ENCODE measurements at places on chromosomes 7 and 10.

- DNase-seq, result no peak
Observed at GRCh38 chr10:112126901-112127300, 56.7 kb downstream of the GPAM start.

DNA sequence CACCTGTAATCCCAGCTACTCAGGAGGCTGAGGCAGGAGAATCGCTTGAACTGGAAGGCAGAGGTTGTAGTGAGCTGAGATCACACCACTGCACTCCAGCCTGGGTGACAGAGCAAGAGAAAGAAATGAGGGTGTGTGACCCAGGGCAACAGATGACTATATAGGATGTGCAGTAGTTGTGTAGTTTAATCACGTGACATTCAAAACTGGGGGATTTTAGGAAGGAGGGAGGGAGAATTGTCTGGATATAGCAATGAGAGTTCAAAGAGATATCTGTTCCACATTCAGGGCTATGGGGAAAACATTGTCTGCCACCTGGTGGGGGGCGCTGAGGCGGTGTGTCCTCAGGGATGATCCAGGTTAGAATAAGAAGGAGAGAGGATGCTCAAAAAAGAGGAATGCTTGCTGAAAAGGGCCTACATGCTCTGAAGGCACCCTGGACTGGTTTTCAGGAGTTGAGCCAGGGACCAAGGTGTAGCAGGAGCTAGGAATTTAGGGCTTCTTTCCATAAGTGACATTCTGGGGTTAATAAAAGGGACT is 7.8 kb upstream of the ZYX start:
- no peak for DNase-seq

DNA sequence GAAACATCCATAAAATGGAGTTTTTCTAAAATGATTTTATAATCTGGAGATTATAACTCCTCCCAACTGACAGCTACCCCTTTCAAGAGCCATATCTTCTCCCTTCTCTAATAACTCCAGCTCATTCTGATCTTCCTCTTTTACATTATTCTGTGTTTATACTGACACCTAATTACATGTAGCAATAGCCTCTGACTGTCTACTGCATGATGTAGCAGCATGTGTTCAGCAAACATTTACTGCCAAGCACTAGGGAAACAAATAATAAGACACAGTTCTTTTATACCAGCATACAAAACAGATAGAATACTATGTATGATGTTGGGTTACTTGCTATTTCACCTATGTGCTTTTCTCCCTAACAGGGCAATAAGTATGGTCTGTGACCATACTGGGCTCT is 20.7 kb downstream of the RBM28 start:
- no peak for DNase-seq

DNA sequence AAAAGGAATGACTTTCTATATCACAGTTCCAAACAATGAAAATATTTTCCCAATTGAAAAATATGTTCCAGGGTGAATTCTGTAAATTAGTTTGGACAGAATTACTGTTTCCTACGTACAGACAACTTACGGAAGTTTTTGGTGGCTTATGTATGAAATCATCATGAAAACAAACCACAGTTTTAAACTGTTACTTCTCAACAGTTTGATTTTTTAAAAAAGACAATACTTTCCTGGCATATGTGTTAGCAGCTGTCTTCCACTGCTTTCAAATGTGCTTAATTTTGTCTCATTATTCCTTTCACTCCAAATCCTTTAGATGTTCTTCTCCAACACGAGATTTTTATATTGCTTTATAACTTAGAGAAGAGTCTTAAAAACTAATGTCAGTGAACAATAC is 56.2 kb downstream of the SEMA3A start:
- no peak for DNase-seq

DNA sequence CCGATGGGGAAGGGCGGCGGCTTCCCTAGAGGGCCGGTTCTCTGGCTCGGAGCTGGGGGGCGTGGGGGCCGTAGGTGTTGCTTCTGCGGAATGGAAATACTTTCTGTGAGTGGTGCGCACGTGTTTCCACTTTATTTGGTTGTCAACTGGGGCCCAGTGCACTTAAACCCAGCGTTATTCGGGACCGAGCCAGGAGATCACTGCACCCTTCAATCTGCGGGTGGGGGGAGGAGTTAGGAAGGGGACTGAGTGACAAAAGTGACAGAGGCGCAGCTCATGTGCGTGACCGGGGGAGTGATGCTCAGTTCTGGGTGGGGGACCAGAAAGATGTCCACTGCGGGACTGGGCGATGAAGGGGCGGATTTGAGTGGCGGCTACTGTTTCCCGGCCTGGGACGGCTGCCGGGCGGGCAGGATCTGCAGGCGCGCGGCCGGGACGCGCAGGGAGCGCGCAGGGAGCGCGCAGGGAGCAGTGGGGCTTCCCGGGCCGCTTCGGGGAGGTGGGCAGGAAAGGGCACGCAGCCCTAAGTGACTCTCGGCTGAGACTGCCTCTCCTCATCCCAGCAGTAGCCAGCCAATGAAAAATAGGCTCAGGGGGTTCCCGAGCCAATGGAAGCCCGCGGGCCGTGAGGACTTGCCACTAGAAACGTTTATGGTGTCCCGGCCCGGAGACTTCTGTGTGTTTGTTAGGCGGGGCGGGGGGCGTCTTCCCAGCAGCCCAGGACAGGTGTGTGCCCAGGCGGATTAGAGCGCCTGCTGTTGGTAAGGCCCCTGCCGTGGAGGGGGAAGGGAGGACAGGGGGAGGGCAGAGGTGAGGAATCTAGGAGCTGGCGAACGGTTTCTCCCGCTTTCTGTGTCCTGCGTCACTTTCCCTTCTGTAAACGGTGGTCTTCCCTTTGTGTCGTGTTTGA is 54.3 kb upstream of the KDM7A start:
- DNase-seq, result peak; percentile 52

DNA sequence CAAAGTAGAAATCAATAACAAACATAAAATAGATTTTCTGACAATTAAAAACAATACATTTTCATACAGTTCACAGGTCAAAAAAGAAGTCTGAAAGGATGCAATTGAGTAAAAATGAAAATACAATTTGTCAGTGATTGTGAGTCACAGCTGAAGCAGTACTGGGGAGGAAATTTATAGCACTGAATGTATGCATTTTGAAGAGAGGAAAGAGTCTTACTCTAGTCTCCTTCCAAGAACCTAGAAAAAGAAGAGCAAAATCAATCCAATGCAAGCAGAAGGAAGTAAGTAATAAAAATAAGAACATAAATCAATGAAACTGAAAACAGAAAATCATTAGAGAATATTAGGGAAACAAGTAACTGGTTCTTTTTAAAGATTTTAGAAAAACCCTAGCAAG is 507.2 kb upstream of the IGFBP3 start:
- no peak for DNase-seq

- DNase-seq, result no peak
Observed at GRCh38 chr10:79939969-79940368, 8.9 kb downstream of the SFTPD start.

- DNase-seq, result no peak
Observed at GRCh38 chr7:36035186-36035585, 117.9 kb upstream of the EEPD1 start.

DNA sequence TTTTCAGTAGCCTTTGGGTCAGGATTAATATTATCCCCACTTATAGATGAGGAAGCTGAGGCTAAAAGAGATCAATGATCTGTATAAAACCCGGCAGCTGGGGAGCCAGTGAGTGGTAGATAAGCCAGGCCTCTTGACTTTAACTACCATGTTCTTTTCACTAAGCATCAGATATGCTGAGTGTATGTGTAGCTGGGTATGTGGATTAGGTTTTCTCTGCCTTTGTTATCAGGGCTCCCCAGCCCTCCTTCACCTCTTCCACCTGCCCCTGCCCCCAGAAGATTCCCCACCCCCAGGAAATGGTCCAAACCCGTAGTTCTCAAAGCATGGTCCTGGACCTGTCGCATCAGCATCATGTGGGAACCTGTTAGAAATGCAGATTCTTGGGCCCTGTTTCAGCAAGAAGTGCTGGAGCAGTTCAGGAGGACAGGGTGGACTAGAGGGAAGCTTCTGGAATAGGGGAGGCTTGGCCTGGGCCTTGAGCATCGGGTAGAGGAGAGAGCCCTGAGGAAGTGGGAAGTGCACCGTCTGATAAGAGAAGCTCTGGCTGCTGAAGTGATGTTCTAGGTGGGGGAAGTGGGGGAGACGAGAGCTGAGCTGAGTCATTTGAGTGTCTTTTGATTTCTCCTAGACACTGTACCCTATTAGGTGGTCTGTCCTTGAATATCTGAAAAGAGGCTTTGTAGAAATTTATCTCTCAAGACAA is 101.3 kb downstream of the HIF1AN start:
- no peak for DNase-seq

DNA sequence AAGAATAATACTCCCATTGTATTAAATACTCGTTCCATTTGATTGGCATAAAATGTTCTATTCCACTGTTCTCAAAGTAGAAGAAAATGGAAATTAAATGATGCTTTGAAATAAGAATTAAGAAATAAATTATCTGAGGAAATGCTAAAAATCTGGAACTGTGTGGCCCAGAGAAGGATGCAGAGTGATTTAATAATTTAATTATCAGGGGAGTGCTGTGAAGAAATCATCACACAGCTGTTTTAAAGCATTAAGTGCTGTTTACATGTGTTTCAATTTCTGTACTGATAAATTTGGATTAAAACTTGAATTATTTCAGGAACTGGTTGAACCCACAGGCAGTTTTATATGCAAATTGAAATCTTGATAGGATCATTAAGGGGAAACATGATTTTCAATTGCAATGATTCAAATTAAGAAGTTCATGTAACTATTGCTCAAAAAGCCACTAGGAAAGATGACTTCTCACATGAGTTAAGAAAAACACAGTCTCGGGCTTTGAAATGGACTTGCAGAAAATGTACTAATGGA is 56.3 kb downstream of the COL28A1 start:
- no peak for DNase-seq

- DNase-seq, result no peak
Observed at GRCh38 chr10:132458071-132458585, 61.1 kb downstream of the PWWP2B start.

GRCh38 chr7:155870334-155871180 is 58.3 kb upstream of the SHH start:
- DNase-seq, result no peak

DNA sequence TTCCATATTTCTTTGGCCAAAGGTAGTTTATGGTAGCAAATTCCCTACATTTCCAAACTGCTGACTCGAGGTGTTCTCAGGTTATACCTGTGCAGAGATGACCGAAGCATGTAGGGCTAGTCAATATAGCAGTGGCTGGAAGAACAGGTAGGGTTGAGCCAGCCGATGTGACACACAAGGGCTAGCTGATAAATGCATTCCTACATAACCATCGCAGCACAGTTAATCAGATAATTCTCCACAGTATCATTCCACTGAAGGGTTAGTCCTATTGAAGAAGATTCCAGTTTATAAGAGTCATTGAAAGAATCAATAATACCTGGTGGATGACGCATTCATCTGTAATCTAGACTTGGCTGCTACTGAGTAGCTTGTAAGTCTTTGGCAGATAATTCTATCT is 220.0 kb downstream of the KIF20B start:
- no peak for DNase-seq

GRCh38 chr7:134938141-134938540 is 48.2 kb upstream of the AGBL3 start:
- no peak for DNase-seq

DNA sequence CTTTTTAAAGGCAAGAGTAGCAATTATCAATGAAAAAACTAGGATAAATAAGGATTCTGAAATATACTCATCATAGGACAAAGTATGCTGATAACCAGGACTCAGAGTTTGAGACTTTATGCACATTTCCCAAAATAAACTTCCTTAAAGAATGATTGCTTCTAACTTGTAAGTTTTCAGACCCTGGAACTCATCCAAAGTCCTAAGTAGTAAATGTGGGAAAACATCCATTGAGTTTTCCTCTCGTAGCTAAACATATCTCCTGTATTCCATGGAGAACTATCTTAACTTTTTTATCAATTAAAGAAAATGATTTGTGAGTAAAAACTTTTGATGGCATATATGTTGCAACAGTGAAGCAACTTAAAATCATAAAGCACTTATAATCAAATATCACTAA is 285.2 kb upstream of the KLF6 start:
- no peak for DNase-seq

GRCh38 chr10:21969326-21970287 is 33.9 kb downstream of the DNAJC1 start:
- DNase-seq, result no peak

- no peak for DNase-seq
Observed at GRCh38 chr10:11794566-11794965, 28.6 kb upstream of the PROSER2 start.

GRCh38 chr7:28784171-28784902 is 173.8 kb downstream of the TRIL start:
- DNase-seq, result no peak

- DNase-seq, result no peak
Observed at GRCh38 chr10:76868098-76868977, 769.3 kb downstream of the KCNMA1 start.

DNA sequence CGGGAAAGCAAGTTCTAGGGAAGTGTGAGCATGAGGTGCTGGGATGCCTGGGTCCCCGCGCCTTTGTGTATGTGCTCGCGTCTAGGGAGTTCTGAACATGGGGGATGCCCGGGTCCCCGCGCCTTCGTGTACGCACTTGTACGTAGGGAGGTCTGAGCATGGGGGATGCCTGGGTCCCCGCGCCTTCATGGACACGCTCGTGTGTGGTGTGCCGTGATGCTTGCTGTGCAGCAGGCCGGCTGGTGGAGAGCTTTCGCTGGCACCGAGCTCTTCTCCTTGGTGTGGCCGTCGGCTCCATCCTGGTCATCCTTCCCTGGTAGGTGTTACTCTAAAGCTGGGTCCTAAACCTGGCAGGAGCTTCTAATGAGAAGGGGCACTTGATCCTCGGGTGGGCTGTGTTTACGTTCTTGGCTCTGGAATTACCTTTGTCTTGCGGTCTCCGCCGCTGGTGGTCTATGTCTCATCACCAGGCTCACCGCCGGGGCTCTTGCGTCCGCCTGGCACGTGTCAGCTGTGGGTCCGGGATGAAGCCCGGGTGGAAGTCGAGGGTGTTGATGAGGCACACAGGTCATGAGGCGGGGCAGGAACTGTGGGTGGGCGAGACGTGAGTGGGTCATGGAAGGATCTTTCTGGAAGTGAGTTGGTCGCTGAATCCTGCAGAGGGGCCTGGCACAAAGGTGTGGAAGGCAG is 63.5 kb downstream of the DNAJB6 start:
- no peak for DNase-seq

DNA sequence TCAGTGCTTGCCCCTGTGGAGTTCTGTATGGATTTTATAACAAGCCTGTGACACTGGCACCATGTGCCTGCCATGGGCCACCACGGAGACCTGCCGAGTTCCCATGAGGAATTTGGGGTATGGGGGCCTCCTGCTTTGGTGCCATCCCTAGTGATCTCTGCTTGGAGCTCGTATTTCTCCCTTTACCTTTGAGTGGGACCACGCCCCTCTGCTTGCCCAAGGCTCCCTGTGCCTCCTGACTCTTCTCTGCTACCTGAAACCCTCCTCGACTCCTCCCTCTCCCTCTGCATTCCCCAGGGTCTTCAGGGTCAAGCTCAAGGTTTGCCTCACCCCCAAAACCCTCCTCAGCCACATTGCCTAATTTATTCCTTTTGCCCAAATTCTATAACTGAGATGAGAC is 225.0 kb downstream of the BUB3 start:
- DNase-seq, result no peak

GRCh38 chr7:156886020-156886795 is 6.8 kb downstream of the LMBR1 start:
- no peak for DNase-seq
